ENCODE measurements at places on chromosomes 4 and X.

DNA sequence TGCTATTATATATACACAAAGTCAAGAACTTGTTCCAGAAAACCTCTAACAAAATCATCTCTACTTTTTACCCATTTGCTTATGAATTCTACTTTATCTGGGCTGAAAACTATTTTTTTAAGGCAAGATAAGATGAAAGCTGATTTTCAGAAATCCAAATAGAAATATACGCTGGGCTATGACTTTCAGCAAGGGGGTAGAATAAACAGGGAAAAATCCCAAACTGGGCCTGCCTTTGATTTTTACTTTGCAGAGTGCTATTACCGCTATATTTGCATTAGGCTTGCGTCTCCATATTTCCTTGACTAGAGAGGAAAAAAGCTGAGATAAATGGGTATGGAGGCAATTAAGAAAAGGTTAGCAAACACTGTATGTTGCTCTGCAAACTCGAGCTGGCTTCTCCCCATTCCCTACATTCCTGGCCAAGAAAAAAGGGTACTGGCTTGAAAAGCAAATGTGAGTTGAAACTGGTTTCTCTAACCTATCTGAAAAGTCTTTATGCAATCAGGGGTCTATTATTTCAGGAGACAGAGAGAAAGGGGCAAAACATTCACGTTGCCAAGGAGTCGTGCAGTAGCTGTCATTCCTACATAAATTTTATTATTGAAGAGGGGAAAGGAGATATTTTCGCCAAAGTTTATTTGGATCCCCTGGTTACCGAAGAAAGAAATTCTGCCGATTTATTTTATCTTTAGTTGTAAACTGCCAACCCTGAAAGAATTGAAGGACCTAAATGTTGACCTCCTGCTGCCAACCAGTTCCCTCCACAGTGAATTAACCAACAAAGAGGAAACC lies 2.2 kb downstream of the TMEM47 start:
- DNase-seq = no peak

DNA sequence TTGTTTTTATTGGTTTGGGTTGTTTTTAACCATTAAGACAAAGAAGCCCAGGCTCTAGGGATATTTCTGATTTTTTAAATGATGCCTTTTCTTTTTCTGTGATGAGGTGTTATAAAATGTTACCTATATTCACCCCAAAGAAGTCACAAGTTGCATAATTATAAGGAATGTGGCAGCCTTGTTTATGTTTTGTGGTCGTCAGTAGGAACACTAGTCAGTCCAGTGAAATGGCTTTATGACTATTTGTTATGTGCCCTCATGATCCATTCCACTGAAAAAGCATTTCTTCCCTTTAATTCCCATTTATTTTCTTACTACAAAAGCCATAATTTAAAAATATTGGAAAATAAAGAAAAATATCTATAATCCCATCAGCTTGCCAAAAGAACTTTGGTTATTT lies 34.4 kb downstream of the CC2D2A start:
- DNase-seq = no peak

DNA sequence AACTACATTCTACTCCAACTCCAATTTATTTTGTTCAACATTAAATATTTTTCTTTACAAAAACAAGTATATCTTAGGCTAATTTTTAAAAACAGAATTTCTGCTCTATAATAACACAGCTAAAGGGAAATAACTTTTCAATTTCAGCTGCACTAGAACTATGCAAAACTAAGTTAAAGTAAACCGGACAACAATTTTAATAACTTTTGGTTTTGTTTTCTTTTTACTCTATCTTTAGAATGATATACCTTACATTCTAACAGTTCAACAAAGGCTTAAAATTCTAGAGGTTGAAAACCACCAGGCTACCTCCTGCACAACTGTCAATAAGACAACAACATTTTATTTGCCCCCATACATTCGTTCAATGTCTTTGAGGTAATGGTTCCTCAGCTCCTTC lies 18.7 kb upstream of the KCNE5 start:
- no peak for DNase-seq

GRCh38 chr4:7804756-7805385 lies 134.8 kb downstream of the AFAP1 start:
- DNase-seq = no peak

GRCh38 chrX:40074080-40074958 lies 23.4 kb downstream of the BCOR start:
- no peak for DNase-seq

DNA sequence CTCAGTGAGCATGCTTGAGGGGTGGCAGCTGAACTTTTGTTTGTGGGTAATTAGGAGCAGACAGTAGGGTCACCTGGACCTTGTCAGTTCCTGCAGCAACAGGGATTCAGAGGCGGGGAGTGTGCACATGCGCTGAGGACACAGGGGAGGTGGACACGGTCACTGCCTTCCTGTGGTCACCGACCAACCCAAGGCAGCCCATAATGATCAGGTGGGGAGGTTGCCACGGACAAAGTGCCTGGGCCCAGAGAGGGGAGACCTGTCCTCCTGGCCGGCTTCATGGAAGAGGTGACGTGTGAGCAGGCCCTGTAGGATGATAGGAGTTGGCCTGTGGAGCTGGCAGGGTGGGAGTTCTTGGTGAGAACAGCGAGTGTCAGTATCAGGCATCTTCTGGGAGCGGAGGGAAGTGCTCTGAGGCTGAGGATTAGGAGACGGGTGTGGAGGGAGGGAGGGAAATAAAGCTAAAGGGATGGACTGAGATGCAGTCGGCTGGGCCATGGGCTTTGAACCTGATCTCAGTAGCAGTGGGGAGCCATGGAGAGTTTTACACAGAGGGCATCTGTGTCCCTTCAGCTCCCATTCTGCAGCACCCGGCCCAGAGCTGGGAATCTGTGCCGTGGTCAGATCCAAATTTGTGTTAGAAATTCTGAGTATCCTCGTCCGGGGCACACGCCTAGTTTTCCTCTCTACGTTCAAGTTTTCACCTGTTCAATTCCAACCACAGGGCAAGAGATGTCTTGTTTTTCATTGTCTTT lies 100.0 kb downstream of the PSAPL1 start:
- DNase-seq = no peak

DNA sequence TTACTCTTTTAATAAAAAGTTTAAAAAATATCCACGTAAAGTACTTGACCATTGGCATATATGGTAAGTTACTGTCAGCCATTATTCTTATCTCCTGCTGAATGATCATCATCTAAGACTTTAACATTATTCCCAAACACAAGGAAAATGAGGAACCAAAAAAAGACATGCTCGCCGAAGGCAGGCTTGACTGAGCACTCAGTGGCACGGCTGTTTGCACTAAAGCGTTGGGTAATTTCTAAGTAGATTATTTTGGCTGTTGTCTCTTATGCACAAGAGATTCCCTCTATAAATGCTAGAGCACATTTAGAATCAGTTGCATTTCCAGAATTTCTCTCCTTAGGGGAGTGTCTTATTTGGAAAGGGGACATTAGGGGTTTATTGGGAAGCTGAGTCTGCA lies 82.8 kb downstream of the CHRNA9 start:
- no peak for DNase-seq

DNA sequence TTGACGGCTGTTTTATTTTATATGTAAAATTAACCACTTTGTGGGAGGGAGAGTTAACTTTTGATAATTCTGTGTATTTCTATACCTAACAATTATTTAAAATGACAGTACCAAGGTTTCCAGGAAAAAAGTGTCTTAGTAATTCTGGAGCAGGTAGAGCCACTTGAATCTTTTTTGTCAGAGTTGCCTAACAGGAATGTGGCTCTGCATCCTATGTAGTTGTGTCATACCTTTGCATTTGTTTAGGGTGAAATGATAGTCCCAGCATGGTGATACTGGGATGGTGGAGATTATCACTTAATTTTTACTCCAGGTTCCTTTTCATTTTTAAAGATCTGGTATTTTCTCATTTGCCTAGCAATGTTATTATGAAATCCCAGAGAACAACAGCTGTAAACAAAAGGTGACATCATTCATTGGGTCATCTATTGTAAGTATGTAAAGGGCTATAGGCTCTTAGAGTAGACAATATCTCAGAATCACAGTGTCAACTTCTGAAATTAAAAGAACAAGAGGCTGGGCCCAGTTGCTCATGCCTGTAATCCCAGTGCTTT lies 9.6 kb downstream of the SGMS2 start:
- DNase-seq = no peak

GRCh38 chr4:118790544-118790943 lies 45.4 kb downstream of the SEC24D start:
- no peak for DNase-seq

GRCh38 chr4:152500800-152501434 lies 35.0 kb downstream of the FBXW7 start:
- DNase-seq = no peak

DNA sequence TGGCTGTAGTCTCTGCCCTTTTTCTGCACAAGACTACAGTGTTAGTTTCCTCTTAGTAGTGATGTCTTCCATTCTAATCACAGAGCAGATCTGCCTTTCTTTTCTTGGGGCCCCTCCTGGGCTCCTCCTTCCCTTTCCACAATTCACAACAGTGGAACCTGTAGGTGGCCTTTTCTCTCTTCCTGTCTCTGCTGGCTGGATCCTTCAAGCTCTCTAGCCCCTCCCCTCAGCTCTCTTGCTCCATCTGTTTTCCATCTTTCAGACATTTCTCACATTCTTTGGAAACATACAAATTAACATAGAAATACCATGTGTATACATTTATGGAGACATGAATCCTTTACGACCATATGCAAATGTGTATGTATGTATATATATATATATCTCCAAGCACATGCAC lies 304 bp upstream of the SPIN2A start:
- no peak for DNase-seq

GRCh38 chrX:47574076-47574546 lies 8.1 kb upstream of the TIMP1 start:
- DNase-seq = no peak

DNA sequence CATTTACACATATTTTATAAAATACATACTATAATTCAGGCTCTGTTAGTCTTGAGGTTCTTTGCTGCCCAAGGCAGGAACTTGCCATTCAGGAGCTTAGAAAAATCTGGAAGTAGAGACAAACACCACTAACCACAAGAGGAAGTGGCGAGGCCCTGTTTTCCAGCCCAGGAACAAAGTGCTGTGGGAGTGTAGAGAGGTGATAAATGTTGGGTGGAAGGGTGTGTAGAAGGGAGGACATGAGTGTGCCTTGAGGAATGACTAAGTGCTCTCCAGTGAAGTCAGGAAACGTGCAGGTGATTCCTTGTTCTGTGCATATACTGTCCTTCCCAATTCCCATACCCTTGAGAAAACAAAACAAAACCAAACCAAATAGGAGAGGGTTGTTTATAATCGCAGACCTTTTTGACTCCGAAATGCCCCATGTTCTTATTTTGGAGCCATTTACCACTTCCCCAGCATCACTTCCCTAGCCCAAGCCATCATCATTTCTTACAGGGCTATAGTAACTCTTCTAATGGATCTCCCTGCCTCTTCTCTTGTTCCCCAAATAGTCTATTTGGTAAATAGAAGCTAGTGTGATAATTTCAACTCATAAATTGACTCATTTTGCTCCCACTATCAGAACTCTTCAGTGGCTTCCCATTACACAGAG lies 83.2 kb downstream of the GPAT3 start:
- no peak for DNase-seq

DNA sequence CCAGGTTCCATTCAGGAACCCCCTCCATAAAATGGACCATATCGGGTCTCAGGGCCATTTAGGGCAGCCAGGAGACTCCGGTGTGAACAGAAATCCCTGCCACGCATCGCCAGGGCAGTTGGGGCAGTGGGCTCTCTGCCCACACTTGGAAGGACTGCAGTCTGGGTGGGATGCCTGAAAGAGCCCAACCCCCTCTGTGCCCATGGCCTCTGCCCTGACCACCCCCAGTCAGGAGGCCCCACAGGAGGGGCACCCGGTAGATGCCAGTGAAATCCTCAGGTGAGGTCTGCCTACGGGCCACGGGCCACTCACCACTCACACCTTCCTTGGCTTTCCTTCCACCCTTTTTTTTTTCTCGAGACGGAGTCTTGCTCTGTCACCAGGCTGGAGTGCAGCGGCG lies 4.8 kb downstream of the PRAF2 start:
- no peak for DNase-seq

DNA sequence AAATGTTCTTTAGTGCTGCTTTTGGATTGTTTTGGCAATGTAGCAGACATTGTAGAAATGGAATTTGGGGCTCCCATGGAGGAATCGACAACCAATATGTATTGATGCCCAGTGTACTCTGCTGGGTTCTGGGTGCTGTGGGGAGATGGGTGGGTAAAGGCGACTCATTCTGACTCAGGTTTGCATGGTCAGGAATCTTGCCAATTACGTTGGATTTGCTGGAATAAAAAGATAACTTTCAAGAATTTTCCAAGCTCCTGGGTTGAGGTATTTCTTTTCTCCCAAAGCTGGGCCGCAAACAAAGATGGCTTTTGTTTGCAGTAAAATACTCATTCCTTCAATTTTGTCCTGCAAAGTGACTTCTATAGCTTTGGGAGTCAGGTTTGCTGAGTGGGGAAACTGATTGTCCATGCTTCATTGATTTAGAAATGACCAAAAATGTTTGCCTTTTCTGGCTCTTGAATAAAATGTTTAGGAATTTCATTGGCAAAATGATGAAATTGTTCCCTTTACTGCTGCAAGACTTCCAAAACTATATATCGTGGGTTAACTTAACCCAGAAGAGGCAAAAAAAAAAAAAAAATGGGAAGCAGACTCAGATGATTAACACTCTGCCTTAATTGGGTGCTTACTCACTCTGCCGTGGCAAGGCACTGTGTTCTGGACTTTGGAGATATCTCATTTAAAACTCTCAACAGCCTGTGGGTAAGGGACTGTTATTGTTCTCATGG lies 57.0 kb downstream of the RTL9 start:
- no peak for DNase-seq

DNA sequence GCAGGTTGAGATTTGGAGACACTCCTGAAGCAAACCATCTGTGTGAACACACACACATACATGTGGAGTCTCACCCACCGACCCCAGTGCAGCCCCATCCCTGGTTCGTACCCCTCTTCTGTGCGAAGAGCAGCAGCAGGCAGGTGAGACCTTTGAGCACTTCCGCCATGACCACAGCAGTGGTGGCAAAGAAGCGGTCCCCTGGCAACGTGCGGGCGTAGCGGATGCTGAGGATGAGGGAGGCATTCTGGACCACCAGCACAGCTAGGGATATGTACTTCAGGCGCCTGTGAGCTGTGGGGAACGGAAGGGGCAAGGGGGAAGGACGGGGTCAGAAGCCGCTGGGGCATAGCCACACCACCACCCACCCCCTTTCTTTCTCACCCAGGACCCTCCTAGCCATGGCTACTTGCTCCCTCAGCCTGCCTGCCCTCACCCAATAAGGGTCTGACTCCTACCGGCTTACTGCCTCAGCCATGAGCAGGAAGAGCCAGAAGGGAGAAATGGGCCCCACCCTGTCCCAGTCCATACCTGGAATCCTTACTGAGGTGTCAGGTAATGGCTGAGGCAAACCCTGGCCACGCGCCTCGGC lies 1.6 kb downstream of the SLC35A2 start:
- DNase-seq = no peak

DNA sequence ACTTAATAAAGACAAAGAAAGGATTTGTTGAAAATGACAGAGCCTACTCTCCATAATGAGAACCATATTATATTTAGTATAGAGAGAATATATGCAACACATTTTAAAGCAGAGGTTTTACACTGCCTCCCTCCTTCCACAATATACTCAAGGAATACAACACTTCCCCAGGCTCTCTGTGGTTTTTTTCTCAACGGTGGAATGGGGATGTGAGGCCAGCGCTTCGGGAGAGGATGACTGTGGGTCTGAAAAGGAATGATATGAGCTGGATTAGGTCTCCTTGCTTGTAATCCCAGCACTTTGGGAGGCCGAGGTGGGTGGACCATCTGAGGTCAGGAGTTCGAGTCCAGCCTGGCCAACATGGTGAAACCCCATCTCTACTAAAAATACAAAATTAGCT lies 348.7 kb upstream of the KLF3 start:
- DNase-seq = no peak
